Stimulated activated CD8-positive, alpha-beta memory T cell treated with anti-CD3 and anti-CD28 coated beads, Interleukin-4, amount 100 ng/mL, for 4 hours (primary cell): ENCODE measurements at places on chromosomes 1 and 21.

- no peak for DNase-seq
Observed at GRCh38 chr1:214660900-214661299, 57.9 kb downstream of the CENPF start.

GRCh38 chr1:239803781-239804180 lies 287.9 kb upstream of the FMN2 start:
- DNase-seq: no peak

DNA sequence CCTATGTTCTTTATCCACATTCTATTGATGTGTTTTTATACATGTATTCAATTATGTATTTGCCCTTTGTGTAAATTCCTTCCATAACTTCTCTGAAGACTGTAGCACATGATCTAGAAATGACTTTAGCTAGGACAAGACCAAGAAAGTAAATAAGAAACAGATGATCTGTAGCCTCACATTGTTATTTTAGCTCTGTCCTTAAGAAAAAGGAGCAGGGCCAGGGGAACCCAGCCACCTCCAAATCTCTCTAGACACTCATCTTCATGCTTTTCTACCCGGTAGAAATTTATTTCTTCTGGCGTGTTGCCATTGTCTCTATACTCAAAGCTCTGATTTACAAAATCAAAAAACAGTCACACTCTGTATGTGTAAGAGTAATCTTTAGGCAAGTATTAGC lies 27.1 kb downstream of the CDC7 start:
- no peak for DNase-seq

DNA sequence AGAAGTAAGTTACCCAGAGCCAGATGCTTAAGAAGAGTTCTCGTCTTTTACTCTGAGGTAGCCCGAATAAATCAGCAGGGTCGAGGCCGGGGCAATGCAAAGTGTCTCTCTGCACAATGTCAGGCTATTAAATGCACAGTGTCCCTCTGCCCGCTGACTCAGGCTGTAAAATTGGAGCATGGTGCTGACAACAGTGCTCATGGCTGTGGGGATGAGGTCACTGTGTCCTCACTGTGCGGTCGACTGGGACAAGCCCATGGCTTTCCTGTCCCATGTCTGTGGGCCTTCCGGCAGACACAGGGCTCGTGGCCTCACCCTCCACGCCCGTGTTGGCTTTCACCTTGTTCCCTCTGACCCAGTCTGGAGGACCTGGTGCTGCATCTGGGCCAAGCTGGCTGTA lies 14.6 kb upstream of the SLC2A1 start:
- DNase-seq: no peak
